Right cardiac atrium (tissue), 5 donors: ENCODE measurements at places on chromosomes 2 and 18.
A peak's percentile ranks its signal among the peaks of the same experiment; 100 is the strongest.

GRCh38 chr2:11416186-11416585, 49.8 kb downstream of the E2F6 start:
- DNase-seq = no peak

GRCh38 chr18:55868909-55869308, 280.9 kb upstream of the TCF4 start:
- DNase-seq = no peak

DNA sequence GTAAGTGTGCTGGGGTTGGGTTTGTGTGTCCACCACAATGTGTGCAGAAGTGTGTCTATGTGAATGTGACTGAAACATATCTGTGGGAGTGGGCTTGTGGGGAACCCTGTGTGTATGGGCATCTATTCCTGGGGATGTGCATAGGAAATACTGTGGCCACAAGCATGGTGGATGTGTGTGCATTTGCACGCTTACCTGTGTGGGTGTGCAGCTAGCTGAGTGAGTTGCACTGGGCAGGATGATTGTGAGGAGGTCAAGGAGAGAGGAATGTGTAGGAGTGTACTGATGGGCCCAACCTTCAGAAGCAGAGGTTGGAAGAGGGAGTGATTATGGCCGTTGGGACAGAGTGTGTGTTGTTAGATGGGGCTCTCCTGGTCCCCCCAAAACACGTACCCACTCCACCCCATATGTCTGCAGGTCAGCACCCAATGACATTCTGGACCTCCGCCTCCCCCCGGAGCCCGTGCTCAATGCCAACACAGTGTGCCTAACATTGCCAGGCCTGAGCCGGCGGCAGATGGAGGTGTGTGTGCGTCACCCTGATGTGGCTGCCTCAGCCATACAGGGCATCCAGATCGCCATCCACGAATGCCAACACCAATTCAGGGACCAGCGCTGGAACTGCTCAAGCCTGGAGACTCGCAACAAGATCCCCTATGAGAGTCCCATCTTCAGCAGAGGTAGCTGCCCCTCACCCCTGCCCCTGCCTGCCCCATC, 1.2 kb downstream of the WNT10A start:
- DNase-seq = no peak

GRCh38 chr2:60549238-60549927, 4.1 kb downstream of the BCL11A start:
- peak; percentile 58 for DNase-seq

GRCh38 chr18:59783138-59783537, 85.9 kb upstream of the CCBE1 start:
- DNase-seq = no peak

DNA sequence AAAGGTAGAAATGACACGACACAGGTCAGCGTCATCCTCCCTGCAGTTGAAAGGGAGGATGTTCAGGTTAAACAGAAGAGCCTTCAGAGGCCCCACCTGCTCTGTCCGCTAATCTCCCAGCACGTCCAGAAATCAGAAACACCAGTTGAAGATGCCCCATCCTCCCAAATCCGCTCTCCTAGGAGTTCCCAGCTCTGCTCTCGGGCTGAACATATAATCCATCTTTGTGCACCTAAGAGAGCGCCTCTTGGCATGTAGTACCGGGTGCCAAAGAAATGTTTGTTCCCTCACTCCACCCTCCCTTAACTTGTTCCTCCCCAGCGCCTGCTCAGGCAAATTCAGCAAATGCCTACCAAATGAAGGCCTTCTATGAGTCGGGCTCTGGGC, 145.2 kb upstream of the SMAD2 start:
- DNase-seq = no peak

- DNase-seq = no peak
Measured at GRCh38 chr2:57539761-57540160, 506.8 kb upstream of the VRK2 start.

DNA sequence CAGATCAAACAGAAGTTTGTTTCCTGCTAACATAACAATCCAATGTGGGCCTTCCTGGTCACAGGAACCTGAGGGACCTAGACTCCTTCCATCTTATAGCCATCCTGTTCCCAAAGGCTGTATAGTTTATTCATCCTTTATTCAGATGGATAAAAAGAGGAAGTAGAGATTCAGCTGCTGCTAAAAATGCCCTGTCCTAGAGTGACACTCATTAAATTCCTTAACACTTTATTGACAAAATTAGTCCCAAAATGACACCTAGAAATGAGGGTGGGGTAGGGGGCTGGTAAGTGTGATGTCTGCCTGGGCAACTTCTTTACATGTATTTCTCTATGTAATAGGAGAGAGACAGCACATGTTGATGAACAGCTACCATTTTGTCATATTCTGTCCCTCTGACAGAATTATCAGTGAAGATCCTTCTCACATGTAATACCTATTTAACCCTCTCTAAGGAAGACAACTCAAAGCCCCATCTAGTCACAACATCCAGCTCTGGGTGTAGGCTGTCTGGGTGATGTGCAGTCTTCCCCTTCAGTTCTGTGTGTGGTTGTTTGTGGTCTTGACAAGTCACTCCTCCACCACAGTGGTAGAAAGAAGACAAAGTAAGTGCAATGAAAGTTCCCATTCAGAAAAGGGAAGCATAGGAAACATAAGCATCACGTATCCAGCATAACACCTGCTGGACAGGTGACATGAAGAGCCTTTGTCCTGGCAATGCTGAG, 253.9 kb upstream of the CNTNAP5 start:
- no peak for DNase-seq
